ENCODE measurements at places on chromosomes 7 and 10. TPM values are rescaled to one million over a fixed set of nuclear protein-coding genes. Genes with fewer than 3 reads are reported as not detected.

DNA sequence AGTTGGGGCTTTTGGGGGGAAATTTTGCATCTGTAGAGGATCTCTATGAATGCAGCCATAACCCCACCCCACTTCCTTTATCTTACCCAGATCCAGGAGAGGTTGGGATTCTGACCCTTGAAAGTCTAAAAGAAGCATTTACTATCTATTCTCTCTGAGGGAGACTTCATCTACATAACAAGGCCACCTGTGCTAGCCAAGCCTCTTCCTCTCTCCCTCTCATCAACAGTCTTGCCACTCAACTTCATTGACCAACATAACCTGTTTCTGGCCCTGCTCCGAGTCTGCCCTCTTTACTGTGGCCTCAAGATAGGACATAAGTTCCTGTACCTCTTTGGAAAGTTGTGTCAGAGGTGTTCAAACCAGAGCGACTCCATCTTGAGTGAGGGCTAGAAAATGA, 19.4 kb downstream of the TUBAL3 start:
- H3K36me3 ChIP-seq: no peaks in the 10 kb centered on the region
- no peak overlapping the region for H3K27ac ChIP-seq
- DNase-seq: no peak
- no peak overlapping the region for H3K4me3 ChIP-seq

GRCh38 chr10:84563355-84563754, 235.0 kb downstream of the CCSER2 start:
- no peak for DNase-seq
- no peak overlapping the region for H3K4me3 ChIP-seq
- no peaks in the 10 kb centered on the region for H3K4me1 ChIP-seq
- no peaks in the 10 kb centered on the region for H3K36me3 ChIP-seq
- no peak overlapping the region for H3K27ac ChIP-seq

DNA sequence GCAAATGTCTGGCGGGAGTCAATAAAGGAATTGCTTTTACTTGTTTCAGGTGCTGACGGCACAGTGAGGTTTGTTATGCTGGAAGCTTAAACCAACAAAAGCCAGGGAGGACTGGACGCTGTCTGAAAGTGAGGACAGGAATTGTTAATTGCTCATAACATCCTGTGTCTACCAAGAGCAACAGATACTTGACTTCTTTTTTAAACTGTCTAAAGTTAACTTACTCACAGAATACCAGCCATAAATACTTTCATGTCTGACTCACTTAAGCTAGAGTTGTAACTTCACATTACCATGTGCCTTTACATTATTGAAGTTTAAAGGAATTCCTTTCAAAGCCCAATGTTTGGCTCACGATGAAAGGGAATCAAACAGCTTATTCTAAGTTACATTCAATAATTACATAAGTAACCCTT, 252.7 kb upstream of the SHH start:
- no peak overlapping the region for H3K27ac ChIP-seq
- no peaks in the 10 kb centered on the region for H3K27me3 ChIP-seq
- DNase-seq: no peak
- no peaks in the 10 kb centered on the region for H3K36me3 ChIP-seq

DNA sequence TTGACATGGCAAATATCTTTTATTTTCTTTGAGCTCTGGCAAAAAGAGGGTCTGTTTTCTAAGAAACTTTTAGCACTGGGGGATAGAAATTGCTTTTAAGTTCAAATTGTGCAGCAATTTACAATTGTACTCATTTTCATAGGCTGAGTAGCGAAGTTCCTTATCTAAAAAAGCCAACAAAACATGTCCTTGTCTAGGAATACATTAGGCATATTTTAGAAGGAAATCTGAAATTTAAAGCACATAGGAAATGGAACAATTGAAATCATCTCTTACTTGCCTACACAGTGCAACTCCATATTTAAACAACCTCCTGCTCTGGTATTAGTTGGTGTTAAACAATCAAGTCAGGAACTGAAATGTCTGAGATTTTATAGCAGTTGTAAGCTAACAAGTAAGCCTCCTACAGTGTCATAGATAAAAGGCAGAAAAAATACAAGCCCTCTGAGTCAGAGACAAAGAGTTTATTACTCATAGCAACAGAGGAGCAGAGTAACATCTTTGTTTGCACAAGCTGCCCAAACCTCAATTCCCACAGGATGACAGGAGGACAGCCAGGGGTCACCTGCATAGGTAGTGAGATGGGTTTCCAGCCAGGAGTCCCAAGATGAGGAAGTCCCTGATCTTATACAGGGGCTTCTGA, 280.2 kb upstream of the HGF start:
- H3K4me1 ChIP-seq: peaks cover 3% of the 10 kb centered on the region
- no peak for DNase-seq
- no peaks in the 10 kb centered on the region for H3K27me3 ChIP-seq

DNA sequence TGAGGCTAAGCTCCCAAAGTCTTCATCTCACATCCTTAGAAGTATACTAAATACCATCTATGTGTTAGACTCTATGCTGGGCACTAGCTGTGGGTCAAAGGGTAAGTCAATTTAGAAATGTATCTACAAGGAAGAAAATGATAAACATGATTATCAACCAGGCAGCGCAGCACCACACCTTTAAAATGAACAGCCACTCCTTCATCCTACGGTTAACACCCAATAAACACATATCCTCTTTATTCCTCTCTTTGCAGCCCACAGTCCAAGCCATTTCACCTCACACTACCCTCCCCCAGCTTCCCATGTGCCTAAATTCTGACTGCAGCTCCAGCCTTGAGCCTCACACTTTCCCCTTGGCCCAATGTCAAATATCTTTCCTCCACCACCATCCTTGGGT, 362.6 kb downstream of the FGFR2 start:
- H3K27ac ChIP-seq: no peak overlapping the region
- no peak for DNase-seq
- H3K36me3 ChIP-seq: no peaks in the 10 kb centered on the region
- H3K4me3 ChIP-seq: no peak overlapping the region

DNA sequence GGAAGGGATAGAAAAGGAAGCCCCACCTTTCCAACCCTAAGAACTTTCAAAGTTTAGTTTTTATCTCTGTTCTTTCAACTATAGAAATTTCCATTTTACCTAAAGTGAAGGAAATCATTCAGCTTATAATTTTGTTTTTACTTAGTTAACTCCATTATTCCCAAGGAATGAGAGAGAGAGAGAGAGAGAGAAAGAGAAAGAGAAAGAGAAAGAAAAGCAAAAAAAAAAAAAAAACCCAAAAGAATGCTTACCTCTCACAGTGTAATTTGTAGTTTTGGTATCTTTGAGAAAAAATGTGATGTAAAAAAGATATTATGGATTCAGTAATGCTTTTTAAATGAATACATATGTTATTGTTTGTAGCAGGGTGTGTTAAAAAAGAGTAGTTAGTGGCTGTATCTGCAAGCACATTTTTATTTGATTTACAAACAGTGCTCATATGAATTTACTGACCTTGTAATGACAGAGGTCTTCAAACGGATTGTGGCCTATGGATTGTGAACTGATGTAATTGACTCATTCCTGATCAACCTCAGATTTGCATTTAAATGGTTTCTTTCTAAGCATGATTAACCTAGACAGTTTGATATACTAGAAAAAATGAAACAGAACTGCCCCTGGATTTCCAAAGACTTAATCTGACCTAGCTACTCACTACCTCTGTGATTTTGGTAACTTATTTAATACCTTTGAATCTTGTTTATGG, 64.9 kb downstream of the LCOR start:
- H3K27me3 ChIP-seq: no peaks in the 10 kb centered on the region
- H3K27ac ChIP-seq: no peak overlapping the region
- no peak overlapping the region for H3K4me3 ChIP-seq
- peaks cover 10% of the 10 kb centered on the region for H3K4me1 ChIP-seq

DNA sequence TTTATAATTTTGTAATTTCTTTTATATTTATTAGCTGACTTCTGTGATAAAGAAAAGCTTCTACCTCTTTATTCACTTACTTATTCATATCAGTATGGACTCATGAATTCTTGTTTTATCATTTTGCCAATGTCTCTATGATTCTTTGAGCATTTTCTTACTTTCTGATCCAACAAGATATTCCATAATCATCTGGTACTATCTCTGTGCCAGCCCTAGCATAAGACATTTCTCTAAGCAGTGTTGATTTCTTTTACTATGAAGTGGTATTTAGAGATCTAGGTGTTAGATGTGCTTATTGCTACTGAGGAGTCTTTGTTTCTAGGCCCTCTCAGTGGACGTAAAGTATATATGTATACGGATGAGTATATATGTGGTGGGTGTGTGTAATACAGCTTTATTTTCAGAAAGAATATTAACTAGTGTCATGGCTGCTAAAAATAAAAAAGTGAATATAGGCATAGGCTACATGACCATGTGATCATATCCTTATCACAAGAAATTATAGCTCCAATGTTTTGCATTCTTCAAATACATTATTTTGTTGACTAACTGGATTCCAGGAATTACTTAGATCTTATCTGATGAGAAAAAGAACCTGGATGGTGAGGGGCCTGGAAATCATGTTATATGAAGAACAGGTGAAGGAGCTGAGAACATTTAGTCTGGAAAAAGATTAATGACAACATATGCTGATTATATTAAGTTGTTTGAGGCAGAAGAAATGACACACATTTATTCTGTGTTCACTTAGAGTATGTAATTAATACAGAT, 13.1 kb downstream of the PHTF2 start:
- H3K27me3 ChIP-seq: no peaks in the 10 kb centered on the region
- no peak for DNase-seq
- H3K36me3 ChIP-seq: peaks cover 7% of the 10 kb centered on the region
- no peaks in the 10 kb centered on the region for H3K4me1 ChIP-seq
- H3K4me3 ChIP-seq: no peak overlapping the region

- peaks cover 4% of the 10 kb centered on the region for H3K36me3 ChIP-seq
- no peak overlapping the region for H3K27ac ChIP-seq
- H3K4me1 ChIP-seq: no peaks in the 10 kb centered on the region
- DNase-seq: no peak
Measured at GRCh38 chr7:93310346-93310745, 78.2 kb downstream of the VPS50 start.

- no peaks in the 10 kb centered on the region for H3K36me3 ChIP-seq
- peaks cover 61% of the 10 kb centered on the region for H3K4me1 ChIP-seq
- H3K27ac ChIP-seq: no peak overlapping the region
- no peak overlapping the region for H3K4me3 ChIP-seq
- H3K27me3 ChIP-seq: no peaks in the 10 kb centered on the region
Measured at GRCh38 chr7:50658696-50659095, 93.5 kb upstream of the DDC start.

Gene SFTPA1
- total RNA-seq: not detected

Gene MLXIPL
- total RNA-seq: 0.53 TPM

Gene CAMK2B
- total RNA-seq: 0.26 TPM

Data from esophagus squamous epithelium (tissue), 5 donors.